ENCODE measurements at places on chromosomes 6 and 20. TPM values are rescaled to one million over a fixed set of nuclear protein-coding genes. Genes with fewer than 3 reads are reported as not detected.

GRCh38 chr20:35497320-35497719, 32.1 kb downstream of the C20orf173 start:
- peaks cover 66% of the 10 kb centered on the region for H3K36me3 ChIP-seq
- no peak overlapping the region for H3K27ac ChIP-seq
- no peak overlapping the region for H3K4me3 ChIP-seq
- DNase-seq, result no peak

- no peaks in the 10 kb centered on the region for H3K36me3 ChIP-seq
- peaks cover 4% of the 10 kb centered on the region for H3K4me1 ChIP-seq
- DNase-seq, result no peak
- H3K27ac ChIP-seq, result no peak overlapping the region
Observed at GRCh38 chr6:157283900-157284737, 39.2 kb downstream of the TMEM242 start.

DNA sequence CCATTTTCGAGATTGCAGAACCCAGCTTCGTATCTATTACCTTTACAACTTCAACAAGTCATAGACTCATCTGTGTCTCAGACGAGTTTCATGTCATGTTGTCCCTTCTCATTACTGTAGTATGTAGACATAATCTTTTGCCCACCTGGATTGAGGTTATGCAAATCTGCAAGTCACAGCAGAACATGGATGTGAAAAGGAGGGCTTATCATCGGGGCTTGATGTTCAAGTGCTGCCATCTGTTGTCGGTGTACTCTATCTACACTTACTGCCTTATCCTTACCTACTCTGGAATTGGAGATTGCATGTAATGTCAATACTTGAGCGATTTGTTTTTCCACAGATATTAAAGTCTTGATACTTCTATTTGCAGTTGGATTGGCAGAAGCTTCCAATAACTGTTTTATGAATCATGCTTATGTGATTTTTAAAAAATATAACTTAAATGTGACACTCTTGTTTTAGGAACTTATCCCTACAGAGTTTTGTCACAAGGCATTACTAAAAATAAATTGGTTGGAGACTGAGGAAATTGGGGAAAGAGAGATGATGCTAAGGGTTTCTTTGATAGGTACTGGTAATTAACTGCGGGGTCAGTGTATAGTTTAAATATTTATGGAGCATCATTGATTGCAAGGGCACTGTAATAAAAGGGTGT, 3.0 kb upstream of the GOPC start:
- H3K36me3 ChIP-seq, result peaks cover 3% of the 10 kb centered on the region
- H3K27me3 ChIP-seq, result peaks cover 5% of the 10 kb centered on the region
- no peak overlapping the region for H3K27ac ChIP-seq
- no peak overlapping the region for H3K4me3 ChIP-seq
- peak; percentile 83 for DNase-seq

GRCh38 chr6:36914227-36914794, 28.6 kb downstream of the C6orf89 start:
- peaks cover 50% of the 10 kb centered on the region for H3K36me3 ChIP-seq
- no peaks in the 10 kb centered on the region for H3K27me3 ChIP-seq
- H3K27ac ChIP-seq, result peak overlapping the region; percentile 89
- DNase-seq, result peak; percentile 82
- peaks cover 51% of the 10 kb centered on the region for H3K4me1 ChIP-seq
- peak overlapping the region; percentile 82 for H3K4me3 ChIP-seq

DNA sequence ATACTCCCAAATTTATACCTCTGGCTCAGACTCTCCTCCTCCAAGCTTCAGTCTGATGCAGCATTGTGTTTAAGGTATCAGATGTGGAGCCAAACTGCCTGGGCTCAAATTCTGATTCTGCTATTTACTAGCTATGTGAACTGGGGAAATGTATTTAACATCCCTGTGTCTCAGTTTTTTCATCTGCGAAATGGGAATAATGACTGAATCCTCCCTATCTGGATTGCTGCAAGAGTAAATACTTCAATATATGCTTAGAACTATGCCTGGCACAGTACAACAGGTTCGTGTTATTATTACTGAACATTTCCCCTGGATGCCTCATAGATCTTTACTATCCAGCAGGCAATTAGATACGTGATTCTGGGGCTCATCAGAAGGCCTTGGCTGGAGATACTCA, 5.5 kb downstream of the LRRN4 start:
- no peak overlapping the region for H3K27ac ChIP-seq
- no peaks in the 10 kb centered on the region for H3K4me1 ChIP-seq
- DNase-seq, result no peak
- H3K27me3 ChIP-seq, result peaks cover 30% of the 10 kb centered on the region
- H3K4me3 ChIP-seq, result no peak overlapping the region
- peaks cover 2% of the 10 kb centered on the region for H3K36me3 ChIP-seq

GRCh38 chr6:2622671-2623070, 128.1 kb downstream of the MYLK4 start:
- DNase-seq, result no peak
- no peaks in the 10 kb centered on the region for H3K36me3 ChIP-seq
- peaks cover 21% of the 10 kb centered on the region for H3K27me3 ChIP-seq
- H3K27ac ChIP-seq, result no peak overlapping the region

DNA sequence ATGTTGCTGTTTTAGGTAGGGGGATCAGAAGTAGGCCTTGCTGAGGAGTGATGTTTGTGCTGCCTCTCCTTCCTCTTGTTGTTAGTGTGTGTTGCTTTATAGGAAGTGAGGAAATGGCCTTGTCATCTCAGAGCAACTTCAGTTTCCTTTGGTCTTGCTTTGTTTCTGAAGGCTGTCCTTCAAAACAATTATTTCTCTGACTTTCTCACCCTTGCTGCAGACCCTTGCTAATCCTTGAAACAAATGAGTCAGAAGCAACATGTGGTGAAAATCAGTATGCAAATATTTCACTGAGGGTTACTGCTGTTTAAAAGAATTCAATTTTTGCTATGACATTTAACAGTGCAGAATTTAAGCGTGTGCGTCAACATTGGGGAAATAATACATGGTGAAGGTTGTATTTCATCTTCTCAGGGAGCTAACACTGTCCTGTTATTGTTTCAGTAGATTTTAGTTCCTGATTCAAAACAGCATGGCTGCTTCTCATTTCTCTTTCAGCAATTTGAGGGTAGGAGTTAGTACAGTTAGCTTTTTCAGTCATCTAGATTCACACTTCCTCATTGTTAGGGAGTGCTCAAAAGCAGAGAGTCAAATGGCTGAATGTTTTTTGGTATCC, 13.8 kb downstream of the RNF144B start:
- peaks cover 10% of the 10 kb centered on the region for H3K4me1 ChIP-seq
- H3K36me3 ChIP-seq, result no peaks in the 10 kb centered on the region
- peak; percentile 56 for DNase-seq
- peak overlapping the region; percentile 9 for H3K27ac ChIP-seq
- no peak overlapping the region for H3K4me3 ChIP-seq

- H3K27me3 ChIP-seq, result no peaks in the 10 kb centered on the region
- no peak overlapping the region for H3K4me3 ChIP-seq
- DNase-seq, result no peak
Observed at GRCh38 chr6:3997177-3997770, 81.7 kb downstream of the FAM217A start.

- peaks cover 79% of the 10 kb centered on the region for H3K27me3 ChIP-seq
- DNase-seq, result peak; percentile 87
- peak overlapping the region; percentile 92 for H3K27ac ChIP-seq
- peaks cover 2% of the 10 kb centered on the region for H3K36me3 ChIP-seq
- peak overlapping the region; percentile 89 for H3K4me3 ChIP-seq
Observed at GRCh38 chr20:21099751-21100577, 6.2 kb downstream of the LINC00237 start.

GRCh38 chr6:164379795-164380194, 929.6 kb downstream of the C6orf118 start:
- H3K36me3 ChIP-seq, result no peaks in the 10 kb centered on the region
- DNase-seq, result no peak
- H3K27ac ChIP-seq, result no peak overlapping the region
- no peak overlapping the region for H3K4me3 ChIP-seq
- H3K27me3 ChIP-seq, result no peaks in the 10 kb centered on the region
- no peaks in the 10 kb centered on the region for H3K4me1 ChIP-seq

DNA sequence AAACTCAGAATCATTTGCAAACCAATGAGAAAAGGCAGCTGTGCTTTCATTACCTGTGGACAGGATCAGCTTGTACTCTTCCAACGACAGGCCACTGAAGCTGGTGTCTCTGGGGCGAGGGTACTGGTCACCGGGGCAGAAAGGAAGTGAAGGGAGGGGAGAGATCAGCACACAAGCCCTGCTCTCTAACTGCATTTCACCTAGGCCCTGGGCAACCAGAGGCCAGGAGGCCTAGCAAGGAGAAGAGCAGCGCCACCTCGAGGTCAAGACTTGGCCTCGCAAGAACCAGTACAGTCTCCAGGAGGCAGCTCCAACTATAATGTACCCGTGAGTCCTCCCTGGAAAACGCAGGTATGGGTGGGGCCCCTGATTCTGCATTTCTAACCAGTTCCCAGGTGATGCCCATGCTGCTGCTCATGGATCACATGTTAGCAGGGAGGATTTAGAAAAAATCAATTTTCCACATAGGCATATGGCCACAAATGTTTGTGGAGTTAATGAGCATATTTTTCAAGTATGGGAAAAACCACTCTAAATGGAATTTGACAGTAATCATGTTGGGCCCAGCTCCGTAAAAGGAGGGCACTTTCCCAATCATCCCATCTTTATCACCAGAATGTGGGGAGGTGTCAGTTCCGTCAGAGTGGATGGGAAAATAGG, 11.0 kb downstream of the UQCC2 start:
- H3K4me3 ChIP-seq, result no peak overlapping the region
- H3K27ac ChIP-seq, result peak overlapping the region; percentile 87
- H3K27me3 ChIP-seq, result no peaks in the 10 kb centered on the region
- peak; percentile 93 for DNase-seq
- H3K36me3 ChIP-seq, result peaks cover 44% of the 10 kb centered on the region

DNA sequence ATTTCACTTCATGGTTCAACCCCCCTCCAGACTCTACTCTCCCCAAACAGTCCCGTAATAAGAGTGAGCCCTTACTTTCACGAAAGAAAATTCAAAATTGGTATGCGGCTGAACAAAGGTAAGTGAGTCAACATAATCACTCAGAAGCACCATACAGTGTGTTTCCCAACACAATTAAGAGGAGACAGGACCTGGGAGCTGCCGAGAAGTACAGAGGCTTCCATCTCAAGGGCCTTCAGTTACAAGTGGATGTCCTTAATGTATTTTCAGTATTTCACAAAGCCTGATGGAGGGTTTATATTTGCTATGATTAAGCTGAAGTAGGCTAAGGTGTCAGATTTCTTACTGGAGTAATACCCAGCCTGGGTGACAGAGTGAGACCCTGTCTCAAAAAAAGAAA, 51.1 kb downstream of the MYO6 start:
- H3K27me3 ChIP-seq, result peaks cover 3% of the 10 kb centered on the region
- no peaks in the 10 kb centered on the region for H3K36me3 ChIP-seq
- H3K27ac ChIP-seq, result no peak overlapping the region

DNA sequence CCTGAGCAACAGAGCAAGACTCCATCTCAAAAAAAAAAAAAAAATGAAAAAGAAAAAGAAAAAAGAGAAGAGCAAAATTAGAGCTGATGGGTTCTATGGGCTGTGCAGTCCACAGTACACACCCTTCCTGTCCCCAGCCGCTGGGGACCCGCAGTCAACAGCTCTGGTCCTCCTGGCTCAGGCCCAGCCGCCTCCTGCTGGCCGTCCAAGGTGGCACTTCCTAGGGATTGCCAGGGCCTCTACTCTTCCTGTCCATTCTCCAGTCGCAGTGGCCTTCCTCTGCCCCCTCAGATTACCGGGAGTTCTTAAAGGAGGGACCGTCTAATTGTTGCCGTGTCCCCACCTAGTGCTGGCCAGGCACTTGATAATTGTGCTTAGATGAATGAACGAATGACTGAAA, 41.7 kb downstream of the TMEM242 start:
- H3K36me3 ChIP-seq, result no peaks in the 10 kb centered on the region
- H3K4me3 ChIP-seq, result no peak overlapping the region
- peaks cover 10% of the 10 kb centered on the region for H3K27me3 ChIP-seq
- peak; percentile 66 for DNase-seq
- peaks cover 4% of the 10 kb centered on the region for H3K4me1 ChIP-seq

DNA sequence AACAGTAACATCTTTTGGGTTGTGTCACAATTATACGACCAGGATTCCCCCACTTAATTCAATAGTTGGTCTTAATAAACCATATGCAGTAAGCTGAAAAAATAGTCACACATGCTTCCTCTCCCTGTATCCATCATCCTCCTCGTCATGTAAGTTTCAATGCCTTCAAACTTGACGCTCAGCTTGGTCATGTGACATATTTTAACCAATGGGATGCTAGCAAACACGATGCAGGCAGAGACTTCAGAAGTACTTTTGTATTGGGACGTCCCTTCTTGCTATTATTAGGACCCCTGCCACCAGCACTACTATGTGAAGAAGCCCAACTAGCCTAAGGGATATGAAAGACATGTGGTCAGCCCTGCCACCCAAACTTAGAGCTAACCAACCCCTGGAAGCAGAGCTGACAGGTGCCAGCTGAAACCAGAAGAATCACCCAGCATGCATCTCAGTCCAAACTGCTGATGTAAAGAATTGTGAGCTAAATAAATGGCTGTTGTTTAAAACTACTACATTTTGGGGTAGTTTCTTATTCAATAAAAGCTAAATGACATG, 49.3 kb downstream of the CGA start:
- no peaks in the 10 kb centered on the region for H3K4me1 ChIP-seq
- peaks cover 16% of the 10 kb centered on the region for H3K27me3 ChIP-seq
- no peak overlapping the region for H3K27ac ChIP-seq
- H3K4me3 ChIP-seq, result no peak overlapping the region
- H3K36me3 ChIP-seq, result no peaks in the 10 kb centered on the region

The HTR1B gene
- not detected for total RNA-seq

The ANKRD66 gene
- total RNA-seq, result not detected

The PAK5 gene
- total RNA-seq, result not detected

The UQCC2 gene
- 131 TPM for total RNA-seq
